Endothelial cell (in vitro differentiated cells): ENCODE measurements at places on chromosomes 6 and 20. TPM values are rescaled to one million over a fixed set of nuclear protein-coding genes. Genes with fewer than 3 reads are reported as not detected.

- no peak for DNase-seq
These were observed 1349.1 kb upstream of the ADGRB3 start for GRCh38 chr6:67285770-67286495.

DNA sequence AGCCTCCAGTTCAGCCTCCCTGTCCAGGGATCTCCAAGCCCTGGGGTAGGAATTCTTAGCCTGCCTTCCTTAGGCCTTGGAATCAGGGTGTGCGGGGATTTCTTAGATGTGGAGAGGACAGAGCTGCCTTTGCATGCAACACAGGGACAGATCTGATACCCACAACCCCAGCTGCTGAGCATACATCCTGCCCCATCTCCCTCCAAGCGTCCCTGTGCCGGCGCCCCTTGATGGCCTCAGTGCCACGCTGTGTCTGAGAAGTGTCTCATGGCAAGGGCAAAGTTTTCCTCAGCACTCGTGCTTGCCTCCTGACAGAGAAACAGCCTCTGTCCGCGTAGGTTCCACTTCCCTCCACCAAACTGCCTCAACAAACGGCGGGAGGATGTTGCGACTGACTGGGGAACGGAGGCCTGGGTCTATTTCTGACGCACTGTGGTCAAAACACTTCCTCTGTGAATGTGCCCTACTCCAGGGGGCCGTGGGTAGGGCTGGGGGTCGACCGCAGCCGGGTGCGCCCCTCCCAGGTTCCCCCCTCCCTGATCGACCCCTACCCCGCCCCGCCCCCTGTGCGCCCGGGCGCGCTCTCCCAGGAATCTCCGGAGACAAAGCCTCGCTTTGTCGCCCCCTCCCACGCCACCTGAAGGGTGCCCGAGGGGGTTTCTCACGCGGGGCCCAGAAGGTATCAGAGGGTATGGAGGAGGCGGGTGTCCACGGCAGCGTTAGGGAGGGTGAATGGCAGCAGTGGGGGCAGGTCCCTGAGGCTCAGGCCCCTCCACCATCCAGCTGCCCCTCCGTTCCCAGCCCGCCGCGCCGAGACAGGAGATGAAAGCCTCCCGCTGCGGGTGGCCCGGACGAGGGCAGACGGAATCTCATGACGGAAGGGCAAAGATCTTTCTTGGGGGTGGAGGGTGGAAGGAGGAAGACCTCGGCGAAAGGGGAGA is 806 bp downstream of the MICAL1 start:
- peak; percentile 33 for DNase-seq

DNA sequence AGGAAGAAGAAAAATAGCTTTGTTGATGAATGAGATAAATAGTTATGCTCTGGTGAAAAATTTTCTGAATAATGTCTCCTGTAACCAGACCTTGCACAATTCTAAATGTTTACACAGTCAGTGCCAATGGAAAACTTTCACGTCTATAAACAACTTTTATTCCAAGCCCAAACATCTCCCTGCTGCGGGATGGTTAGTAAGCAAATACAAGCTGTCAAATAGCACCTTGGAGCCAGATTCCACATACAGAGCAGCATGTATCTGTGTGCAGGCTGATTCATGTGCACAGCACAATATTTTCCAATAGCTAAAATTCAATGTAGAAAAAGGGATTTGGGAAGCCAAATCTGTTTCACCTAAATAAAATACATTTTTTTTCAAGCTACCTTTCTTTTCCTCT is 813.3 kb downstream of the HACE1 start:
- no peak for DNase-seq

GRCh38 chr20:4260102-4260501 is 244.7 kb upstream of the RNF24 start:
- no peak for DNase-seq

DNA sequence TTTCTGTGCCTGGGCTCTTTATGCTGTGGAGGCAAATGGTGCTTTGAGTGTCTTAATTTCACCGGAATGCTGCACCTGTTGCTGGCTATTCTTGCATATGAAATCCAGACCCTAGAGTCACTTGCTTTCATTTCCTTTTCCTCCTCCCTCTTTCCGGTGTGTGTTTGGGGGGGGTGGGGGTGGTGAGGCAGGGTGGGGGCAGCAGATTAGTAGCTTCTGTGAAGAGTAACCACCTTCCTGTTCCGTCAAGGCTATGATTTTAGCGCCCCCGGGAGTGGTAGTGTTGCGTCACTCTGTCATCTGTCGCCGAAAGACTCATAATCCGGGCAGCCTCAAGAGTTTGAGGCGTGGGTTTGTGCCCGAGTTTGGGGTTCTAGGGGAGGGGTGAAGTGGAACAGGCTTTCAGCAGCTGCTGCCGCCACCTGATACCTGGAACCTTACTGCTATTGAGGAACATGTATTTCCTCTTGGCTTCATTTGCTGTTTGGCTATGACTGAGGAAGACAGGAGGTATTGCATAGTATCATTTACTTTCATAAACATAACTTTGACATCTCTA is 49.1 kb downstream of the UTRN start:
- no peak for DNase-seq

DNA sequence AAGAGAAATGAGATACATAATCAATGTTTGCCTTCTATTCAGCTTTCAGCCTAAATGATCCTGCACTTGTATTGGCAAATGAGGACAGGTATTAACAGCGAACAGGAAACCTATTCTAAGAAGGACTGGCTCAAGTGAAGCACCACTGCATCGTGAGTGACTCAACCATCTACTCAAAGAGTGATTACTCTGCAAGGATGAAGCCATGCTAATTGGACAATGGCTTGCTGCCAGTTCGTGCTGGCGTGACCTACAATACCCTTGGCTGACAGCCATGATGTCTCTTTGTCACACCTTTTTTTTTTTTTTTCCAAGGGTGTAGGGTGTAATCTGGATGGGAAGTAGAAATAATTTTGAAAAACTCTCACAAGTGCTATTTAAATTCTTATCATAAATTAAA is 104.9 kb downstream of the GJA10 start:
- no peak for DNase-seq

DNA sequence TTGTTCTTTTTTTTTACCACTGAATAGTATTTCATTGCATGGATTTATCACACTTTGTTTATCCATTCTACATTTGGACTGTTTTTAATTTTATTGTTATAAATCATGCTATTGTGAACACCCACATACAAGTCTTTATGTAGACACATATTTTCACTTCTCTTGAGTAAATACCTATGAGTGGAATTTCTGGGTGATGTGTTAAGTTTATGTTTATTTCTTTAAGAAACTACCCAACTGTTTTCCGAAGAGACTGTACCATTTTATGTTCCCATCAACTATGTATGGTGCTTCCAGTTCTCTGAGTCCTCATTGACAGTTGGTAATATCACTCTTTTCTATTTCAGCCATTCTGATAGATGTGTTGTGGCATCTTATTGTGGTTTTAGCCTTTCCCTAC is 54.0 kb downstream of the RIN2 start:
- no peak for DNase-seq

- DNase-seq: no peak
These were observed 111.5 kb downstream of the HFE start for GRCh38 chr6:26198722-26199056.

GRCh38 chr6:160750276-160750689 is 48.2 kb downstream of the PLG start:
- peak; percentile 57 for DNase-seq

LY6G6D gene
- not detected for total RNA-seq

SYNJ2 gene
- 33.7 TPM for total RNA-seq

DNA sequence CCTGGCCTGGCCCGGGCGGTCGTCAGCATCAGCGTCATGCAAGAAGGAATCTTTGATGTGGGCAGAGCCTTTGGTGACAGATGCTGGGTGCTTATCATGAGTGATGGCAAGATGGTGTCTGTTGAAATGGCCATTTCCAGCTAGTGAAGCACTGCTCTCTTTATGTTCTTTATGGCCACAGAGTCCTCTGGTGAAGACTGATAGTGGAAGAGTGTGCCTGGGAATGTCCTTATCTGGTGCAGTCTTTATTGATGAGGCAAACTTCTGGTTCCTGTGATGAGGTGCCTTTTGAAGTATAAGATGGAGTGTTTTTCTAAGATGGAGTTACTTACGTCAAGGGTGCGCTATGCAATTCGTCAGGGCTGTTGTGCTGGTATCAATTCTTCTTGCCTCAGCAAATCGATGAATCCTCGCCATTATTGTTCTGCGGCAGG is 22.6 kb upstream of the CCR6 start:
- DNase-seq: no peak

- DNase-seq: no peak
These were observed 176.5 kb upstream of the GJE1 start for GRCh38 chr6:141956046-141956761.

DEFB118 gene
- total RNA-seq: not detected

DNA sequence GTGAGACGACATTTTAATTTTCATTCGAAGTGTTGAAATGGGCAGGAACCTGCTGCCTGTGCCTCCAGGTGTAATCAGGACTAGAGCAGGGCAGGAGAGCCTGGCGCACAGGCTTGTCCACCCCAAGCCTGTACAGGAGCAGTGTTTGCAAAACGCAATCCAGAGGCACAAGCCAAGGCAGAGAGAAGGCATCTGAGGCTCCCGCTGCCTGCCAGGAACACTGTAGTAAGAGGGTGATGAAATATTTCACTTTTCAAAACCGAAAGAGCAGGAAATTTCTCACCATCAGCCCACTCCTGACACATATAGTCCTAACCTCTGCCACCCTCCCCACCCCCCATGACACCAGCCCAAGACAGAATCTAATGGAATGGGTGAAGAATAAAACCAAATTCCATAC is 132.5 kb downstream of the RTN4IP1 start:
- no peak for DNase-seq
